ENCODE measurements at places on chromosomes 7 and 10.

DNA sequence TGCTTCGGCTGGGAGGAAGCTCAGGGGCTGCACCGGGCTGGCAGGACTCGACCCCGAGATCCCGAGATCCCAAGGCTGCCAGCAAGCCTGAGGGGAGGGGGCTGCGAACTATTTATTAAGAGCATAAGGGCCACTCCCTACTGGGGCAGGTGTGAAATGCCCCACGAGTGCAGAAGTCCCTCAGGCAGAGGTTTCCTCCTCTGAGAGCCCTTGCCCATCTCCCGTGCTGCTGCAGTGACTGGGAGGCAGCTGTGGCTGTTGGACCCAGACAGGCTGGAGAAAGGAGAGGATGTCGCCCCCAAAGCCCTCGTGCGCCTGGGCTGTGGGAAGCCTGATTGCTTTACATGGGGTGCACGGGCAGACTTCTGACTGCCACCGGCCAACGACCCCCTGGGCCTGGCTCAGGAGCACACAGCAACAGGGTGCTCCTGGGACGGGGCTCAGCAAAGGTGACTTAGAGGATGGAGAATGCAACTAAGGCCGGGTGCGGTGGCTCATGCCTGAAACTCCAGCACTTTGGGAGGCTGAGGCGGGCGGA, 39.8 kb downstream of the RGS10 start:
- no peak for DNase-seq

- DNase-seq = peak; percentile 87
Observed at GRCh38 chr7:184294-185264, 7.8 kb upstream of the FAM20C start.

DNA sequence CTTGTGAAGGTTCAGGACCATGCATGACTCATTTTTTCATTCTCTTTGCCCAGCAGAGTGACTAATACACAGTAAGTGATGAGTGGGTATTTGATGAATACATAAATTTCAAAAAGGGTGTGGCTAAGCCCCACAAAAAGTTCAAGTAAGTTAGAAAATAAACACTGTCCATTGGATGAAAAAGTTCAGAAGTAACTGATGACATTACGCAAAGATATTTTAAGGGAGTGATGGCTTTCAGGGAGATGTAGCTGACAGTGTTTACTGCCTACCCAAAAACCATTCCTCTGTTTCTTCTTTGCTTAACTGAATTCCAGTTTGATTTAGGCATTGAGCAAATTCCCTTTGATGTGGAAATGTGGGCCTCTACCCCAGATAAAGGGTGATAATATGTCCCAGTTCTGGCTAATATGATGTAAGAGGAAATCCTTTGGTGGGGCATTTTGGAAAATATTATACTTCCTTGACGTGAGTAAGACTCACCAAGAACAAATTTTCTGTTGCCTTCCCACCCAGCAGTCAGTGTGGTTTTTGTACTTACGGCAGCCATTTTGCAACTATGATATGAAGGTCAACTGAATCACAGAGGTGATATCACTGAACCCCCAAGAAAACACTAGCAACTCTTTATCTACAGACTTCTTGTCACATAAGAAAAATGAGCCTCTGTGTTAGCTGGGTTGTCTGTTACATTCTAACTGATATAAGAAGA, 29.0 kb upstream of the EBLN1 start:
- DNase-seq = peak; percentile 28

DNA sequence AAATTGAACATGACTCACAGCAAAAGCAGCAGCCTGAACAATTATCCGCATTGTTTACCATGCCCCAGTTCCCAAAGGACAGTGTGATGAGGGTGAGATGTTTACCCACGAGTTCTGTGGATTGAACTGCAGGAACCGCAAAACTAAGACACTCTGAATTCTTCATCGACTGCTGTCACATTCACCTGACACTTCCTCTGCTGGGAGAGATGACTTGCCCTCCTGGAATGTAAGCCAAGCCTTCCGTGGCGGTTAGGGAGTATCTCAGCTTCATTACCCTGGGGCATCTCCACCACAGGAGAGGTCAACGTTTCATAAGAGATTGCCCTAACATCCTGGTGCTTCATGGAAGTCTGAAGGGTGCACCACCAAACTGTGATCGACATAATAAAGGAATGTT, 374.6 kb upstream of the ADARB2 start:
- DNase-seq = peak; percentile 73

DNA sequence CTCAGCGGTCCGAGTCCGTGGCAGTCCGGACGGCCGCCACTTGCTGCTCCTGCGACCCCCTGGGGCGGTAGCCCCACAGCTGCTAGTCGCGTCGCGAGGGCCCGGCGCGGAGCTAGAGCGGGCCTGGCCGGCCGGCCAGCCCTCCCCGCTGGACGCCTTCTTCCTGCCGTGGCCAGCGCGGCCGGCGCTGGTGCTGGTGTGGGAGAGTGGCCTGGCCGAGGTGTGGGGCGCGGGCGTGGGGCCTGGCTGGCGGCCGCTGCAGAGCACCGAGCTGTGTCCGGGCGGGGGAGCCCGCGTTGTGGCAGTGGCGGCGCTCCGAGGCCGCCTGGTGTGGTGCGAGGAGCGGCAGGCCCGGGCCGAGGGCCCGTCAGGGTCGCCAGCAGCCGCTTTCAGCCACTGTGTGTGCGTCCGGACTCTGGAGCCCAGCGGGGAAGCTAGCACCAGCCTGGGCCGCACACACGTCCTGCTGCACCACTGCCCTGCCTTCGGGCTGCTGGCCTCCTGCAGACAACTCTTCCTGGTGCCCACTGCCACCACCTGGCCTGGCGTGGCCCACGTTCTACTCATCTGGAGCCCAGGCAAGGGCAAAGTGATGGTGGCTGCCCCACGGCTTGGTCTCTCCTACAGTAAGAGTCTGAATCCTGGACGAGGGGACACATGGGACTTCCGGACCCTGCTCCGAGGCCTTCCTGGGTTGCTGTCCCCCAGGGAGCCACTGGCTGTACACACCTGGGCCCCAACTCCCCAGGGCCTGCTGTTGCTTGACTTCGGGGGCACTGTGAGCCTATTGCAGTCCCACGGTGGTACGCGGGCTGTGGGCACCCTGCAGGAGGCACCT, 631 bp downstream of the HPS6 start:
- peak; percentile 46 for DNase-seq

DNA sequence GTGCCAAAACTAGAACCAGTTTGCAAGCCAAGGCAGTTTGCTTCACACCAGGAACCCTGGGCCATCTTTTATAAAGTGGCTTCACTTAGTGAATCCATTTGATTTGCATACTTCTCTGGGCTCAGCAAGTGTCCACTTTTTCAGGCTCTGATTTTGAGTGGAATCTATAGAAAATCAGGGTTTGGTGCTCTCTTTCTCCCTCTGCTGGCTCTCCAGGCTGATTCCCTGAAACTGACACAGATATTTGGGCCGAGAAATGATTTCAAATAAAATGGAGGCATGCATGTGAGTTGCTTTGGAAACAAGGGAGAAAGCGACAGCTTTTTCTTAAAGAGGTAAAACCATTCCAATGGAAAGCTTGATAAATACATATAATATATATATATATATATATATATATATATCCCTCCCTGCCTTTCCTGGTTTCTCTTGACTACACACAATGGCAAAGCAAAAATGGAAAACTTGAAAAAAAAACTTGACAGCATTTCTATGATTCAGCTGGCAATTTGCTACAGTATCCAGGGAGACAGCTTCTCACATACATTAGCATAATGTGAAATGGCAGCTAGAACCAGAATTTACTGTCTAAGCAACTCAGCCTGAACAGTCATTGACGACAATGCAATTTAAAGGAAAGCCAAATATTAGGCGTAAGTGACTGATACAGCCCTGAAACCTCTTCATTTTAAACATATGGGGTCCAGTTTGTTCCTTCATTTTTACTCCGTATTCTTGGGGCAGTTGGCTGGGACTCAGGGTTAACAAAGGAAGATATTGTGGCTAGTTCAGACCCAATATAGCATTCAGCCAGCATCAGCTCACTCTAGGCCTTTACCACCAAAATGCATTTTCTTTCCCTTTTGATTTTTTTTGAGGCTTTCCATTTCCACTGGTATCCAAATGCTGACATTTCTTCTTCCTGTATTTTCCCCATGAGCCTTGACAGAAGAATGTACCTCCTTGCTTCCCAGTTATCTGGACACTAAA, 188.5 kb downstream of the TMEM178B start:
- peak; percentile 12 for DNase-seq

DNA sequence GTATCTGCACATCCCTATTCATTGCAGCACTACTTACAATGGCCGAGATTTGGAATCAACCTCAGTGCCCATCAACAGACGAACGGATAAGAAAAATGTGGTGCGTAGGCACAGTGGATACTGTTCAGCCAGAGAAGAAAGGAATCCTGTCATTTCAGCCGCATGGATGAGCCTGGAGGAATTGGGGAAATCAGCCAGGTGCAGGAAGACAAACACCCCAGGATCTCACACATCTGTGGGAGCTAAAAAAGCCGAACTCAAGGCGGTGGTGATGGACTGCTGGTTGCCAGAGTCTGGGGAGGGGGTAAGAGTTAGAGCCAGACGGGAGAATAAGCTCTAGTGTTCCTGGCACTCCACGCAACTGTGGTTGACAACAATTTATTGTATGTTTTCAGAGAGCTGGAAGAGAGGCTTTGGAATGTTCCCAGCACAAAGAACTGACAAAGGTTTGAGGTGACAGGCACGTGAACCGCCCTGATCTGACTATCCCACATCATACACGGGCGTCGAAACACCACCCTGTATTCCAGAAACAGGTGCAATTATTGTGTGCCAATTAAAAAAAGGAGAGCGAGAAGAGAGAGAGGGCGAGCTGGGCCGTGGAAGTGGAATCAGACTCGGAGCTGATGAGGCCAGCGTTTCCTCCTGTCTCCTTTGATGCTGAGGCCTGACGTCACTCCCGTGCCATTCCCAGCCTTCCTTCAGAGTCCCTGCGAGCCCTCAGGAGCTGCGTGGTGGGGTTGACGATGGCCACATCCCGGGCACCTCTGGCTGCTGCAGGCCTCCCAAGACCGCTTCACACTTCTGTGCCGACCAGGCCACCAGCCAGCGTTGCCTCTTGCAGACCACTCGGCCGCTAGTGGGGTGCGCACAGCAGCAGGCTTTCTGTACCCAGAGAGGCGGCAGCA, 189.5 kb downstream of the DNAJB6 start:
- no peak for DNase-seq

DNA sequence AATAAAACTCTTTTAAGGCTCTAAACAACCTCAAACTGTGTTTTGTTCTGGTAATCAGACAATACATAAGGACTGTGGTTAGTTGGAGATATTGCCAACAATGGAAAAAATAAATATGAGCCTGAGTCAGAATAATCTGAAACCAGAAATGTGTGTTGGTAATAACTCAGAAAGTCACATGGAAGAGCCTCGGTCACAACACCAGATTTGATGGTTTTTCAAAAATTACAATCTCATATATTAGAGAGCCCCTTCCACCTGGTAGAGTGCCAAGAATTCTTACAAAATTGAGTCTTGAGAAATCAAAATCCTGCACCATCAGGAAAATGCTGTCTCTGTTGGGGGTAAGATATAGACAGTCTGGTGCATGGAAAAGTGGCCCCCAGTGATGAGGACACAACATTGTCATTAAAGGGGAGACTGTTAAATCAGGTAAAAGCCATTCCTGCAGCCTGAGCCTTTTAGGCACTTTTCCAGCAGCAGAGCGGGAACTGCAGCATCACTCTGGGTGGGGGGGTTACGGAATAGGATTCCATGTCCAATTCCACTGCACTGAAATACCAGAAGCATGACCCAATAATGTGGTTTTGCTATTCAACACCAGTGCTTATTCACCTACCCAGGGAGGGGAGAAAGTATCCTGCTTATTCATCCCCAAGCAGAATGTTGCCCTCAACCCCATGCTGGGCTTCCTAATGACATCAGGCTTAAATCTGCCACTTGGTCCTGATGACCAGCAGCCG, 9.5 kb upstream of the ADAM12 start:
- DNase-seq = peak; percentile 96

GRCh38 chr7:39217783-39218182, 240.1 kb downstream of the POU6F2 start:
- no peak for DNase-seq

DNA sequence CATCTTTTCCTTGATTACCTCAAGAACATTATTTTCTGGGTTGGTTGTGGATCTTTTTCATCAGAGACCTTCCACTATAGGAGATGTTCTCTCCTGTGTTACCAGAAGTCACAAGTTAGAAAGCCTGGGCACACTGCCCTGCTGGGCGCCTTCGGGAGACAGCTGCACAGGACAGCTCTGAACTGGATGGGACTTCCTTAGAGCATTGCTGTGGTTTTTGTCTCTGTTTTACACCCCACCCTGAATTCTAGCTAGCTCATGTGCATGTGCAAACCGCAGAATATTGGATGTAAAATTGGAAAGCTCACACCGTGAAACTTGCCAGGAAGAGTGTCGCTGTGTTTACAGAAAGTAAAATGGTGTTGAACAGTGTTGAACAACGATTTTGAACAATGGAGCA, 54.4 kb upstream of the SEC61G start:
- peak; percentile 95 for DNase-seq

- DNase-seq = peak; percentile 62
Observed at GRCh38 chr7:99794585-99795502, 10.9 kb upstream of the CYP3A4 start.

- DNase-seq = peak; percentile 34
Observed at GRCh38 chr7:96084881-96085553, 236.9 kb downstream of the SLC25A13 start.

DNA sequence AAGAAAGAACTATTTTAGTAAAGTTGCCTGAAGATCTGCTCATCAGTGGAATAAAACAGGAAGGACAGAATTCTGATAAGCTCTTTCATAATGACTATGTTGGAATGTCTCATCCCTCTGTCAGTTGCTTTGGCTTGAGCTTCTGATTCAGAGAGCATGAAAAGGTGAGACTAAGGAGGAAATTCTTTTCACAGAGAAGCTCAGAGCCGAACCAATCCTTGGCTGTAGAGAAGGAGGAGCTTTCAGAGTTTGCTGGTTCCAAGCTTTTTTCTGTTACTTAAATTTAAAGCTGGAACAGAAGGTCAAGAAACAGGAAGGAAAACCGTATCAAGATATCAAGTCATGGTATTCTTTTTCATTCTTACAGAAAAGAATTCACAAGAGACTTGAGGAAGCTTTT, 24.0 kb downstream of the GSTO2 start:
- DNase-seq = no peak

GRCh38 chr7:139714163-139714901, 63.5 kb downstream of the HIPK2 start:
- no peak for DNase-seq

GRCh38 chr10:5321273-5321672, 43.5 kb upstream of the UCN3 start:
- no peak for DNase-seq

Measured in myocyte (in vitro differentiated cells).